Vagina (tissue), 2 donors: ENCODE measurements at places on chromosomes 13 and 19.

GRCh38 chr13:74883834-74884233 lies 598.1 kb downstream of the TBC1D4 start:
- no peak for DNase-seq

DNA sequence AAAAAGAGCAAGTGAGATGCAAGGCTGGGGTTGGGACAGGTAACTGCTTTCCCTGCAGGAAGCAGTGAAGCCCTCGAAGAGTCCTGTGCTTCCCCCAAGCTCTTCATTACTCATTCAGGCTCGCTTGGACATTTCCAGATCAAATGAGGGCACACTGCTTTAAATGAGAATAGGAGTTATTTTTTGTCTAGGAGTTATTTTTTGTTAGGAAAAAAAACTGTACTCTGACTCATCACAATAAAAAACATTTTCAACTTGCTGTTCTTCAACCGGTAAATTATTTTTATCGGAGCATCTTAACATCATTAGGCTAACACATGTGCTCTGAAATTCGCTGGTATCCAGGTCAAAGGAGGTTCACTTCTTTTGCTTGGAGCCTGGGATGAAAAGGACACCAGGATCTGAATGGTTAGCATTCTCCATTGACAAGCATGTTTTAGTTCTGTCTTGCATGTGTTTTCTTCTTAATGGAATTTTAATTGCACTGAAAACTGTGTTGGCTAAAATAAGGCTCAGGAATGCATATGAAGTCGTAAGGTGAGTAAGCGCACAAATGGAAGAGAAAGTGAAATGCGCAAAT lies 80.7 kb upstream of the STK24 start:
- no peak for DNase-seq

DNA sequence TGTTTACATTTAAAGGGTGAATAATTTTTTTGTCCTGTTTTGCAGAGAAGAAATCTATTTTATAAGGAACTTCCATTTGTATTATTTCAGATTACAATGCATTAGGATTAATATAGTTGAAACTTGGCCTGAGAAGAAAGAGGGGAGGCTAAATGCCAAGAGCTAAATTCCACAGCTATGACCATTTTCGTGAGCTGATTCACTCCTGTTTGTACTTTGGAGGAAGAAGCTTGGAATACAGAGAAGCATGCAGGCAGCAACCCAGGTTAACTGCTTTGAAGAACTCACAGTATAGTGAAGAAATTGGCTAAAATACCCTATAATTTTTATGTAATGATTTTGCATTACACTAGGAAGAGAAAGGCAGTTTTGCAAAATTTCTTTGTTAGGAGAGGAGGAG lies 309.4 kb upstream of the KLF12 start:
- DNase-seq, result no peak

DNA sequence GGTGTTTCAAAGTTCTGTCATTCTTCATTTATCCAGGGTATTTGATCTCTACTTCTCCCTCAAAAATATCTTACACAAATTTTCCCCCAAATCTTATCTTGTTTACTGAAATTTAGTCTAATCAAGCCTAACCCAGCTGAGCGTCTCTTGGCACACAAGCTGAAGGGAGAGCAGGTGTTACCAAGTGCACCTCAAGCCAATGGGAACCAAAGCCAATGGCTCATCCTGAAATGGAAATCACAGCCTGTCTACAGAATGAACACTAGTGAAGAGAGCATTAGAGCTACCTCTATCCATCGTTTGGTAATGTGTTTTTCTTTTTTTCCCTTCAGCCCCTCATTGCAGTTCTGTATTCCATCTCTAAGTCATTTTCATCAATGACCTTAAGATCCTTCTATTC lies 1350.8 kb downstream of the OLFM4 start:
- no peak for DNase-seq

GRCh38 chr19:48833977-48834376 lies 2.3 kb downstream of the HSD17B14 start:
- DNase-seq, result no peak
